ENCODE measurements at places on chromosomes 5 and 9.

DNA sequence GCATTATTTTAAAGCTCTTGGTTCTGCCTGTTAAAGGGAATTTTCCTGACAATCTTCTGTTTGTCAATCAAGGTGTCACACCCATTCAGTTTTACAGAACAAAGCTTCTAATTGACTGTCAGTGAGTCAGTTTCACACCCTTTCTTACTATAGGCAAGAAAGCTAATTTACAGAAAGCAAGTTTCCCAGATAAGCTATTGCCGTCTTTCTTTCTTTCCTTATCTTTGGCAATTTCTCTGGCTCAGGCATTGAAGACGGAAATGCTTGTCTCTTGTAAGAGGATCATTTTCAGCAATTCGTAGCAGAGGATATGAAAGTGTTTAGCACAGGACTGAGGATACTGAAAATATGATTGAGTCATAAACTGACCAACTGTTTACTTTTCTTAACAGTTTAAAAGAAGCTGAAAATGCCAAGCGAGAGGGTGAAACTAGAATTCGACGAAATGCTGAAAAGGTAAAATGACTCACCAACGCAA is 27.0 kb downstream of the SPINK5 start:
- no peak for DNase-seq

DNA sequence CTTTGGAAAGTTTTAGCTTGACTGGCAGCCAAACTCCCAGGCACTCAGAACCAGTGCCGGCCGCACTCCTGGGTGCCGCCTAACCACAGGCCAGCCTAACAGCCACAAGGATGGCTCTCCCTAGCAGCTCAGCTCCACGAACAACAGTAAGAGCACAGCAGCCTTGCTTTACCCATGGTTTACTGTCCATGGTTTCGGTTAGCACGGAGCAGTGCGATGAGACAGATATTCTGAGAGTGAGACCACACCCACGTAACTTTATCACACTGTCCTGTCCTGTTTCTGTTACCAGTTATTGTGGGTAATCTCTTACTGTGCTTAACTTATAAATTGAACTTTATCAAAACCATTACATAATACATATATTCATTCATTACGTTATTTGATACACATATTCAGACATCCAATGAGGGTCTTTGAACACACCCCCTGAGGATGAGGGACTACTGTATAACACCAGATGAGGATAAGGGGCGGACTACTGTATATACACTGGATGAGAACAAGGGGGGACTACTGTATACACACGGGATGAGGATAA is 12.4 kb downstream of the CLPTM1L start:
- DNase-seq = no peak

- no peak for DNase-seq
Observed at GRCh38 chr5:117748336-117748735, 1173.7 kb upstream of the SEMA6A start.

GRCh38 chr9:15155323-15155722 is 151.7 kb downstream of the TTC39B start:
- no peak for DNase-seq

- no peak for DNase-seq
Observed at GRCh38 chr9:120385606-120386389, 194.2 kb downstream of the CDK5RAP2 start.

GRCh38 chr5:68565427-68565826 is 349.9 kb downstream of the PIK3R1 start:
- no peak for DNase-seq

GRCh38 chr5:157993201-157993600 is 134.3 kb upstream of the CLINT1 start:
- DNase-seq = no peak

- no peak for DNase-seq
Observed at GRCh38 chr5:131463656-131464055, 171.4 kb downstream of the RAPGEF6 start.

- no peak for DNase-seq
Observed at GRCh38 chr5:170056561-170057267, 49.0 kb upstream of the FOXI1 start.

GRCh38 chr9:8579661-8580060 is 780.1 kb upstream of the DMAC1 start:
- no peak for DNase-seq

DNA sequence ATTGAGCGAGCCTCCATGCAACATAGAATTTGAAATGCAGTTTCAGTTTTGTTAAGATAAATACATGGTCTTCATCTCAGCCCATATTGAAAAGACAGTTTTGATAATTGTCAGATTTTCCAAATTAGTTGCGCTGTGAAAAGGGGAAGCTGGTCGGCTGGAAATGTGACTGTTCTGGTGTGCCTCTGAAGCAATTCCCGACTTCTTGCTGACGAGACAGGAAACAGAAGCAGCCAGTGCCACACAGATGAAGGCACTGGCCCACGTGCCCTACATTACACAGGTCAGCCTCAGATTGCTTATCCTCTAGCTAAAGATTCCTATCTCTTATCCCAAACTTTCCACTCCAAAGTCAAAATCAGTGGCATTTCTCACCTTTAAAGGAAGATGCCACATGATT is 214.1 kb upstream of the TLE4 start:
- no peak for DNase-seq

DNA sequence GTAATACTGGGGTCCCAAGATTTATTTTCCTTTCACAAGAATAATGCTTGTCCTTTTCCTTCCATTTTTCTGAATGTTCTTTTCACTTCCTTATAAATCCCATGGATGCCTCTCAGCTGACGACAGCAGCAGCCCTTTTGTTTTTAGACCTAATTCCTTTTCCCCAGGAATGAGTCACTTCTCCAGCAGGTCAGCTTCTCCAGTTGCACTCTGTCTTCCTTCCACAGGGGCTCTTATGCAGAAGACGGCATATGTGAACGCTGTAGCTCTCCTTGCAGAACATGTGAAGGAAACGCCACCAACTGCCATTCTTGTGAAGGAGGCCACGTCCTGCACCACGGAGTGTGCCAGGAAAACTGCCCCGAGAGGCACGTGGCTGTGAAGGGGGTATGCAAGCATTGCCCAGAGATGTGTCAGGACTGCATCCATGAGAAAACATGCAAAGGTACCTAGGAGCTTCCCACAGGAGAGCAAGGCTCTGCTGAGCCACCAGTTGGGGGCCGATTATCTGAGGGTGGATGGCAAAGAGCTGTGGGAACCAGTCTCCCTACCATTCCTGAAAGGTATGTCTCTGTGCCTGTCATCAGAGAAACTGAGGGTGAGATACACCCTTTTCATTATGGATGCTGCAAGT is 72.9 kb downstream of the RFK start:
- DNase-seq = no peak

- DNase-seq = no peak
Observed at GRCh38 chr9:13731637-13732036, 452.1 kb upstream of the MPDZ start.

GRCh38 chr5:141598391-141599345 is 20.1 kb downstream of the DIAPH1 start:
- DNase-seq = no peak

Data from stimulated activated CD8-positive, alpha-beta memory T cell treated with anti-CD3 and anti-CD28 coated beads, Interleukin-2, amount 100 ng/mL, for 1 hour (primary cell).